ENCODE measurements at places on chromosomes 12 and 14.

DNA sequence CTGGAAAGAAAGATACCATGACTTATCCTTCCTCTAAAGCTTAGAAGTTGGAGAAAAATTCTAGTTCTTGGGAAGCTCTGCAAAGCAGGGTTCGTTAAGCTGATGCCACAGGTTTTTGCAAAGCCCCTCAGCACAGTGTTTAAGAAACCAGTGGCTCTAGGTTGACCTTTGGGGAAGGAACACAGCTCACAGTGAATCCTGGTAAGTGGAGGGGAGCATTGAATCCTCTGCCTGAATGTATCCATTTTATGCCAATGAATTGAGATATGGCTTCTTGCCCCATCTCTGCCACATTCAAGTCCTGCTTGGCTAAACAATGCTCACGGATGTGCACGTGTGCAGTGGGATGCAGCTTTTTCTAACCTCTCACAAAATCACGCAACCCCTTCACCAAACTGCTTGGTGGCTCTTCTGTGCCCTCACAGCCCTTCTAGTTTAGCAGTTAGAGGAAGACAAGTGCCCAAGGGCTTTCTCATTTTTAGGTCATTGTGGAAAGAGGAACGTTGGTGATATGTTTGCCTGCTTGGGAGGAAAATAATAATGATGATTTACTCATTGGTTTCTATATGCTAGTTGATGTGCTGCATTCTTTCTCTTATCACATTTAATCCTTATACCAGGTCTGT, 111.3 kb downstream of the DAD1 start:
- DNase-seq: no peak

GRCh38 chr14:20904393-20905029, 13.3 kb downstream of the RNASE3 start:
- DNase-seq: no peak

DNA sequence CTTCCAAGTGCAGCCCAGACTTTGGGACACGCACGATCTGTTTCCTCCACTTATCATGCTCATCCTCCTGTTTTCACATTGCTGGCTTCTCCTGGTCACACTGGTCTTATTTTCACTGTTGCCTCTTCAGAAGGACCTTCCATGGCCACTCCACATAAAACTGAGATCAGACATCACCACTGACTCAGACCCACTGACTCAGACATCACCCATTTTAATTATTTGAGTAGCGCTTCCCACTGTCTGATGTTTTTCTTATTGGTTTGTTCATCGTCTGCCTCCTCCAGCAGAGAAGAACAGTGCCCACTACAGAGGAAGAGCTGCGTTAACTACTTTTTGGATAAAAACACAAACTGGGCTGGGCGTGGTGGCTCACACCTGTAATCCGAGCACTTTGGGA, 270.5 kb upstream of the PWP1 start:
- DNase-seq: no peak

DNA sequence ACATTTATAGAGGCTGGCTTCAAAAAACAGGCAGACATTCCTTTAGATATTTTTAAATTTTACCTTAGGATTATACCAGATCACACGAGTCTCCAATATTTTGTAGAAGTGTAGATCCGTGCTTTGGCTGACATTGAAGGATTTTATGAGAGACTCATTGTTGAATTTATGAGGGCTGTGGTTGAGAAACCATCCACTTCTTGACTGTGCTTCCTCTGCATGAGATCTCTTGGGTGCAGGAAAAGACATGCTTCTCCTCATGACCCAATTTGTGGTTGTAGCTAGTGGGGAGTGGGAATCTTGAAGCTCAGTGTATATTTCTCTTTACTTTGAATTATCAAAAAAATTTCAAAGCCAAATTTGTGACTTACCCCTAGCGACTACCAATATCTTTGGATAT, 36.7 kb upstream of the NKX2-8 start:
- DNase-seq: no peak

GRCh38 chr12:99847936-99848335, 136.8 kb downstream of the ANKS1B start:
- no peak for DNase-seq

DNA sequence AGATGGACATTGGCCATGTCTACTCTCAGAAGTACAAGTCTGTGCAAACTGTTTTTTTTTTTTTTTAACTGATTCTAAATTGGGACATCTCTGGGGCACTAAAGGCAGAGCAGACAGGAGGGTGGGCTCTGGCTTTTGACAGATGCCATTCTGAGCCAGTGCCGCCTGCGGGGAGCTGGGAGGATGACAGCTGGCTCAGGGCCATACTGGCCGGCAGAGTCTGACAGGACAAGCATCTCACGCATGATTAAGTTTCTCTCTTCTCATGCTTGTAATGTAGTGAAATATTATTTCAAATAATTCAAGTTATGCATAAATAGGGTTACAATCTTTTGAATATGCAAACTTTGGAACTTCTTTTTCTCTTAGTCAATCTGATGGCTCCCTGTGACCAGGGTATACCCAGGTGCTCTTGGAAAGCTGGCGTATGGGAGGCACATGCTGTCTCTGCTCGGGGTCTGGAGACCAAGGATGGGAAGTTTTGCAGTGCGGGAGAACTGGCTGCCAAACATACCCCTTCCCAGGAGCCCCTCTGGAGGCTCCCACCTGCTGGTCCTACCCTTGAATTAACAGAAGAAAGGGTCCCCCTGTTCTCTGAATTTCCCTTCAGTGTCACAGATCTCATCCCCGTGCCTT, 7.6 kb downstream of the CDCA4 start:
- DNase-seq: no peak

DNA sequence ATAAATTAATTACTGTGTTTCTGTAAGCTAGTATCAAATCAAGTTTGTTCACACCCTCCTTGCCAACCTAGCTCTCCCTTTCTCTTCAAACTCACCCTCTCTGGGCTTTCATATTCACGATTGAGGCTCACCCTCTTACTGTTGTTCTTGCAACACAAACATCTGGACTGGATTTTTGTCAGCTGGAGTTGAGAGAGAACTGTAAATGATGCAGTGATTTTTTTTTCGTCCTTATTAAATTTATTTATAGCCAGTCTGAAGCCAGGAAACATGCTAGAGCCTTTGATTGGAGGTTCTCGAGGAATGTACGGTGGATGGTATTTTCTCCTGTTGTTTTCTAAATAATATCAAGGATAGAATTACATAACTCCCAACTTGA, 485.1 kb downstream of the ZFP36L1 start:
- DNase-seq: no peak

- no peak for DNase-seq
Observed at GRCh38 chr12:123958462-123958861, 14.2 kb downstream of the CCDC92 start.

GRCh38 chr12:131699434-131699833, 11.5 kb upstream of the SFSWAP start:
- DNase-seq: no peak

- DNase-seq: no peak
Observed at GRCh38 chr14:98890556-98891340, 381.2 kb downstream of the BCL11B start.

- no peak for DNase-seq
Observed at GRCh38 chr12:89768586-89769482, 60.2 kb upstream of the ATP2B1 start.

DNA sequence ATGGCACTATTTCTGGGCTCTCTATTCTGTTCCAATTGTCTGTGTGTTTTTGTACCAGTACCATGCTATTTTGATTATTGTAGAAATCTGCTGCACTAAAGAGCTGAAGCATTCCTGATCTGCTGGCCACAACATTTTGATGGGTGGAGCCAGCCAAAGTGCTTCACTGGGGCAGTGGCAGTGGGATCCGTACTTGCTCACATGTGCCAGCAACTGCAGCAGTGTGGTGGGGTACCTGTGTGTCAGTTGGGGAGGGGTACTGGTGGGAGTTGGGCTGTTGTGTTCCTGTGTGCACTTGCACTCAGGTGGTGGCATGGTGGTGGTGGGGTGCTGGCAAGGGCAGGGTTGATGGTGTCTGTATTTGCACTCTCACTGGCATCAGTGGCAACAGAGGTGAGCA, 204.6 kb upstream of the ALG10 start:
- DNase-seq: no peak

GRCh38 chr12:92431146-92431545, 271.6 kb upstream of the PLEKHG7 start:
- no peak for DNase-seq

GRCh38 chr12:65666876-65667275, 157.4 kb upstream of the HMGA2 start:
- no peak for DNase-seq

DNA sequence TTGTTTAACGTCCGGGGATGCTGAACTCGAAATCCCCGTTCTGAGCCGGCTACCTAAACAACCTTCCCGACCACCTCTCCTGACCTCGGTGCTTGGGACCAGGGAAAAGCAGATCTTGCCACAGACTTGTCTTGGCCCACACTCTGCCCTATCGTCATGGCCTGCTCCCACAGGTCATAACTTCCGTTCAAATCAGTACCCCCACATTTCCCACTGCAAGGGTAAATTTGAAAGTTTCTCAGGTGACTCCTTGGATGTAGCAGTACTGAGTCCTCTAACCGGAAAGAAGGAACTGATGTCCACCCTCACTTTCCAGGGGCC, 612 bp upstream of the RBM23 start:
- DNase-seq: no peak

DNA sequence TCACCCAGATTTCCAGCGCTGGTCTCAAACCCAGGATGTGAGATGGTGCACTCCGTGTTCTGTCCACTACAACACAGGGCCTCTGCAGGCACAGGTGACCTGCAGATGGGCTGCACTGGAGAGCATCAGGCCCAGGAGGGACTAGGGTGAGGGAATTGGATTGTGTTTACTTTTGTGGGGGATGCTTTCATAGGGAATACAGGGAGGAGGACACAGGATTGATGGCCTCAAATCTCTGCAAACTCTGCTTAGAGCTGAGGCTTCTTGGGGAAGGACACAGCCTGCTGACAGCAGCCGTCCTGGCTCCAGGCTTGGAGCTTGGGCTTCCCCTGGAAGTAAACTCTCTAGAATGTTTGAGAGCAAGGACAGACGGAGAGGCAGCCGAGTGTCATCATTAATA, 57.1 kb downstream of the NTF3 start:
- DNase-seq: no peak

- no peak for DNase-seq
Observed at GRCh38 chr12:26010293-26010821, 51.9 kb downstream of the RASSF8 start.

DNA sequence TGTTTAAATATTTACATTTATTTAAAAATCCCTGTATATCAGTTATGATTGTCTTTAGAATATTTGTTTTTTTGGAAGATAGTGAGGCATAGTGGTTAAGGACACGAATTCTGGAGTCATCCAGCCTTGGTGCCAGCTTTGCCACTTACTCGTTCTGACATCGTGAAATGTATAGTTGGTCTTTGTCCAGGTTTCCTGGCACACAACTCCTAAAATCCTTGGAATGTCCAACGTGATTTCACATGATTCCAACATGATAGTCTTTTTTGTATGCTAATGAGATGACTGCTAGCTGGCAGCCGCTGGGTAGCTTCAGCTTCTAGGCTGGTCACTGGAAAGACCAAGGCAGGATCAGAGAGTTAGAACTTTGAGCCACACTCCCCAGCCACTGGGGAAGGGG, 64.8 kb downstream of the PRICKLE1 start:
- DNase-seq: no peak

- DNase-seq: no peak
Observed at GRCh38 chr14:86357876-86358275, 827.9 kb downstream of the FLRT2 start.

DNA sequence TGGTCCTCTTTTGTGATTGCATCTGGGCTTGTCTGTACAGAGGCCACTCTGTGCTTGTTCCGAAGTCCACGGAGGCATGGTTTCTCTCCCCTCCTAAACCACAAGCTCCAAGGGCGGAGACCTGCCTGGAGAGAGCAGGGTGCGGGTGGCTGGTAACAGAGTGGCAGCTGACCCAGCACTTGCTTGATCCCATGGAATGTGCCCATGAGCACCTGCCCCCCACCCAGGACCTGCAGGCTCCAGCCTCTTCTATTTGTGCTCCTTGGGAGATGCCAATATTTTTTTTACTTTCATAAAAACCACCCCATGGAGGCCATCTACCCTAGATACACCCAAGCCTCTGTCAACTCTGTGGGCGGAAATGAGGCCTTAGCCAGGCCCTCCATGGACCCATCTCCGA, 104.7 kb downstream of the PRMT8 start:
- DNase-seq: no peak

GRCh38 chr12:54051026-54051842, 2.4 kb upstream of the HOXC4 start:
- no peak for DNase-seq

- DNase-seq: no peak
Observed at GRCh38 chr12:102540815-102541385, 60.5 kb upstream of the IGF1 start.

- no peak for DNase-seq
Observed at GRCh38 chr14:67532998-67533753, at the start of gene PLEKHH1. TSS of gene PLEKHH1 (plus strand) at chr14:67533290. CDS start at chr14:67541868, 8,578 bp downstream.

DNA sequence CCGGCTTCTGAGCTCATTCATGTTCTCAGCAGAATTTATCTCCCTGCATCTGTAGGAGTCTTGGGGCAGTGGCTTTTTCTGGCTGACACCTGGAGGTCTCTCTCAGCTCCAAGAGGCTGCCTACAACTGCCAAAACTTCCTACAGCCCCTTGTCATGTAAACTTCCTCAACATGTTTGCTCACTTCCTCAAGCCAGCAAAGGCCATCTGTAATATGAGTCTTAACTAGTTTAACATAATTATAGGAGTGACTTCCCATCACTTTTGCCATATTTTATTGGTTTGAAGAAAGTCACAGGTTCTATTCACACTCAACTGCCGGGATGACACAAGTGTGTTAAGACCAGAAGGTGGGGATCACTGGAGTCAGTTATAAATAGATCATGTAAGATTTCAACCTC, 194.0 kb downstream of the VRK1 start:
- no peak for DNase-seq

- peak; percentile 39 for DNase-seq
Observed at GRCh38 chr14:21191809-21192446, 36.1 kb upstream of the OR5AU1 start.

DNA sequence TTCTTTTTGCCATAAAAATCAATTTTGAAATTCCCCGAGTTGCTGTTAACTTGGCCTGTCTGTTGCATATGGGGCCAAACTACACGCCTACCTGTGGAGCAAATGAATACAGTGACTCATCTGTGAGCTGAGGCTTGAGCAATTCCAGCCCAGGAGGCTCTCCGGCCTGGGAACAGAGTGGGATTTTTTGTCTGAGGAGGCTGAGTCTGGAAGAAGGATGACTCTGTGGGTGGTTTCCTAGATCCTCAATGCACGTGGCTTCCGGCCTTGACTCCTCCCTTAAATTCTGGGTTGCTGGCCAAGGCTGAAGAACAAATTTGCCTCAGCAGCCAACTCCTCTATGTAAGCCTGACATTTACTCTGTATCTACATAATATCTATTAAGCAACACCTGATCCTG, 124.1 kb downstream of the SSPN start:
- DNase-seq: no peak

- no peak for DNase-seq
Observed at GRCh38 chr12:103858953-103859601, 18.0 kb upstream of the NT5DC3 start.

- no peak for DNase-seq
Observed at GRCh38 chr14:55650992-55651391, 71.0 kb downstream of the KTN1 start.

DNA sequence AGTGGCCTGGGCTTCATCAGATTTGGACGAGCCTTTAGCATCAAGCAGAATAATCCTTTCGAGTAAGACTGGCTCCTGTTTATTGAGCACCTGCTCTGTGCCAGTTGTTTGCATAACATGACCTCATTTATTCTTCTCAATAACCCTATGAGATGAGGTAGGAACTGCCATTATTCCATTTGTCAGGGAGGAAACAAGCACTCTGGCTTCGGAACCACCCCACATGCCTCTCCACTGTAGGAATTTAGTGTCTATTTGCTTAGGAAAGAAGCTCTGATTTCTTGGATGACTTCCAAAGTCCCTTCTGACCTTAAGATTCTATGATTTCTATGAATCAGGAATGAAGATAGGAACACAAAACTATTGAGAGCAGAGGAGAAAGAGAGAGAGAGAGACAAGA, 11.0 kb downstream of the SAMD4A start:
- DNase-seq: no peak

Data from stimulated activated CD4-positive, alpha-beta T cell treated with anti-CD3 and anti-CD28 coated beads, Interleukin-15, amount 100 ng/mL, for 1 hour (primary cell).